Pons (tissue), 1 donor: ENCODE measurements at places on chromosomes 5 and 9.

DNA sequence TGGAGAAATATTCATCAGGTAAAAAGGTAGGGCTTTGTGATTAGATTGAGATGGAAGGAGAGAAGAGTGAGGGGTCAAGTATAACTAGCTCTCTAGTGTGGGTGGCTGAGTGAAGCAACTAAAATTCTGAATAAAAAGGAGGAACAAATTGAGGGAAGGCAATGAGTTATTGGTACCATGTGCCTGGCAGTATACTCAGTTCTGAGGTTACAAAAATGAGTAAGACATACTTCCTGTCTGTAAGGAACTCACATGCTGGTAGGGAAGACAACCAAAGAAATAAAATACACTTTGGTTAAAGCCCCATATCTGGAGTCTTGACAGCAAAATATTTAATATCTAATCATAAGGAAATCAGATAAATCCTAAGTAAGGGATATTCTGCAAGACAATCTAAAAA is 476.8 kb upstream of the C9orf72 start:
- no peak for DNase-seq

GRCh38 chr5:168879929-168880328 is 300.8 kb upstream of the PANK3 start:
- DNase-seq = peak; percentile 31

DNA sequence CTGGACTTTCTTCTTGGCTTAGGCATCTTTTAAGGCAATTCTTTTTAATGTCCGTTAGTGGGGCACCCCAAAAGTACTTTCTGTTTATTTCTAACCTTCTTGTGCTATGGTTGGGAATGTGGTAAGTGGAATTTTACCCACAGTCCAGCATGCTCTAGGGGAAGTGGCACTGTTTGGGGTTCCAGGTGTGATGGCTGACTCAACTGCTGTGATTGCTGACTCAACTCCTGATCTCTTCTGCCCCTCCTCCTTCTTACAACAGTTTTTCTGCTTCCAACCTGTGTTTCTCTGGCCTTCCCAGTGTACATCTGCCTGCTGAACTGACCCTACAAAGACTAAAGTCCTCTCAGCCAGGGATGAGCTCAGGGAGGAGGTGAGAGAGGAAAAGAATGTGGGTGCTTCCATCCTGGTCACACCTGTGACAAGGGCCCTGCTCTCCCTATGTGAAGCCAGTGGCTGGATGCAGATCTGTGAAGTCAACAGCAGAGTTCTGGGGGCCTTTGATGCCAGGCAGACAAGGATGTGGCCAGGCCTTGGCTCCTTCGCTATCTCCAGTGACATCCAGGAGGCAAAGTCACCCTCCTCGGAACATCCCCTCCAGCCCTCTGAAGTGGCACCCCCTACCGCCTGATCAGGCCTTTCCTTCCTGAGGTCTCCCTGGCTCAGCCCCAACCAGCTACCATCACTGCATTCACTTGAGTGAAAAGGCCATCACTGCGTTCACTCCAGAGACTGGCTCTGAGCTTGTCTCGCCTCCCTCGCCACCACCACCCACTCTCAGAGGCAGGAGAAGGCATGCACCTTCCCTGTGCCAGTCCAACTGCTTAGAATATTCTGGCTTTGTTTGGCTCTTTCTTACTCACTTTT is 72.2 kb downstream of the C5orf15 start:
- DNase-seq = no peak

DNA sequence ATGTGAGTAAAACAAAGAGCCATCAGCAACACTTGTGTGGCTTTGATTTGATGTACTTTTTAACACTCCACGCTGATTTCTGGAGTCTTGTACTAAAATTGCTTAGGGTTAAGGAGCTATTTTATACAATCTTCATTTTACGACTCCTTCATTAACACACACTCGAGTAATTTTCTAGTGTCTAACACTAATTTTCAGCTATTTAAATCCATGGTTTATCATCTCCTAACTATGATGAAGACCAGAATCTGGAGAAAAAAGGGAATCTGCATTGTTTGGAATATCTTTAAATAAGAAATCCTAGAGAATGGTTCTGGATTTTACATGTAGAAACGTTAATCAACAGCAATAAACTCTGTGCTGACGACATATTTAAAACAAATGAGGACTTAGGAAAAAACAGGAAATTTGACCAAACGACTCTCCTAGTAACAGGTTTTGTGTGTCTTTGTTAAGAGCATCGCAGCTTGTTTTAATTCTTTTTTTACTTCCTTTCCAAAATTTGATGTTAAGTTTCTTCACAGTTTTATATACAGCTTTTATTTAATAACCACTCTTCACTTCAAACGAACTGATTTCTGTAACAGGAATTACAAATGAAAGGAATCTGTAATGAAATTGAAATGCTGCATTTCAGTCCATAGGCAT is 138.5 kb downstream of the AOPEP start:
- peak; percentile 47 for DNase-seq

DNA sequence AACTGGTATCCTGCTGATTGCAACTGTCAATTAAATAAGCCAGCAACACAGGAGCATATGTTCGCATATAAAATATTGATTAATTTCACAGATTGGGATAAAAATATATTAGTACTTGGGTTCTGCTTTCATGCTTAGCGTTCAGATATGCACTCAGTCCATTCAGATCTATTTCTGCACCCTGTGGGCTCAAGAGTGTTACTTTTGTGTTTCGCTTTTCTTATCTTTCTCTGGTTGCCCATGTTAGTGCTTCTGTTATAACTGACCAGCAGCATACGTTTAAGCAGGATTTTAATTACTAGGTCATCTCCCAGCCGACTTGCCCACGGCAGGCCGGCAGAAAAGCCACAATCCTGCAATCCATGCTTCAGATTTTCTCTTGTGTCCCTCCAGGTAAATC is 289.1 kb downstream of the EBF1 start:
- no peak for DNase-seq

DNA sequence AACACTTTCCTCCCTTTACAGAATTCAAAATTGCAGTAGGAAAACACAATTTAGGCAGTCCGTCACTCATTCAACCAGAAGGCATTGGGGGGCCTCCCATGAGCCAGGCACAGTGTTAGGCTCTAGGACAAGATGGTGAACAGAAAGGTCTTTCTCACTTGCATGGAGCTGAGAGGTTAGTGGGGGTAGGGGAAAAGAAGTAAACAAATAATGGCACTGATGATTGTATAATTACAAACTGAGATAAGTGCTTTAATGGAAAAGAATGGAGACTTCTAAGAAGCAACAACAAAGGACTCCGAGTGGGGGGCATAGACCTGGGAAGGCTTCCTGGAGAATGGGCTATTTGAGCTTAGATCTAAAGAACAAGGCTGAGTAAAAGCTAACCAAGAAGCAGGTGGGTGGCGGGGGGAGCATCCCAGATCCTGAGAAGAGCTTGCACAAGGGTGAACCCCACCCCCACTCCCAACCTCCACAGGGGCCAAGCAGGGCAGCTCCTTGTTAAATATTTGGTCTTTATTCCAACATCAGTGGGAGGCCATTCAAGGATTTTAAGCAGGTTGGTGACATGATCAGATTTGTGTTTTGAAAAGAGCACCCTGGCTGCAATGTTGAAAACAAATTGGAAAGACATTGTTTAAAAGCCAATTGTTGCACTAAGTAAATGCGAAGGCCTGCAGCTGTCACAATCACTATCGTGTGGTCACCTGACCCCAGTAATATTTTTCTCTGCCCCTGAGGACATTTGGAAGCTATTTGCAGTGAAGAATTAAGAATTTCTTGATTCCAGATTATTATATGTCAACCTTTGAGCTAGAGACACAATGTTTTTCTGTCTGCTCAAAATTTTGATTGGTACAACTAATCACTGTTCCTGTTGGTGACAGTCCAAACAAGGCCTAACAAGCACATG is 73.9 kb upstream of the EFNA5 start:
- DNase-seq = no peak

- DNase-seq = no peak
Observed at GRCh38 chr9:87263291-87263690, 234.4 kb upstream of the DAPK1 start.

DNA sequence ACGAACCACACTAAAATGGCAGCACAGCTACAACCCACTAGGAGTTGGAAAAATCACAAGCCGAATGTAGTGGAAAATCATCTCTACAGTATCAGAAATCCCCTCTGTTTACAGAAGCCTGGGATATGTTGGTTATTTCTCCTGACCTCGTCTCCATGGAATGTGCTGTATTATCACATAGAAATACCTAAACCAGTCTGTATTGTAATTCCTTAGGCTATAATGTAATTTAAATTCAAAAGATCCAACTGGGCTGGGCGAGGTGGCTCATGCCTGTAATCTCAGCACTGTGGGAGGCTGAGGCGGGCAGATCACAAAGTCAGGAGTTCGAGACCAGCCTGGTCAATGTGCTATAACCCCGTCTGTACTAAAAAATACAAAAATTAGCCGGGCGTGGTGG is 244.8 kb upstream of the MPDZ start:
- DNase-seq = no peak

DNA sequence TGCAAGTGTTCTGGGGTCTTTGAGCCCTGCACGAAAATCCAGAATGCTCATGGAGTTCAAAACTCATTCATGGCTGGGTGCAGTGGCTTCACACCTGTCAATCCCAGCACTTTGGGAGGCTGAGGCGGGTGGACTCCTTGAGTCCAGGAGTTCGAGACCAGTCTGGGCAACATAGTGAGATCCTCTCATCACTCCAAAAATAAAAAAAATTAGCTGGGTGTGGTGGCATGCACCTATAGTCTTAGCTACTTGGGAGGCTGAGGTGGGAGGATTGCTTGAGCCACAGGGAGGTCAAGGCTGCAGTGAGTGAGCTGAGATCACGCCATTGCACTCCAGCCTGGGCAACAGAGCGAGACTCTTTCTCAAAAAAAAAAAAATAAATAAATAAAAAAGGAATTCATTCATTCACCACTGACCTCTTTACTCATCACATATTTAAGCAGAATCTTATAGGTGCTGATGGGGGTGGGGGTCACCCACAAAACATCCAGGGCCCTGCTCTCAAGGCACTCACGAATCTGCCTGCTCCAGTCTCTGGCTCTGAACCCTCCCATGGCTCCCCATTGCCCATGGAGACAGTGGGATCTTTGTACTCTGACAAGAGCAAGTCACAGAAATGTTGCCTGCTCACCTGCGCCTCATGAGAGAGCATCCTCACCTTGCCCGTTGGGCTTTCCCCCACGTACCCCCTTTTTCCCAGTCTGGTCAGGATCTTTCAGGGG is 76.7 kb upstream of the IER5L start:
- no peak for DNase-seq

- DNase-seq = no peak
Observed at GRCh38 chr5:89450149-89450538, 567.2 kb upstream of the MEF2C start.

- DNase-seq = no peak
Observed at GRCh38 chr9:92711844-92712243, 41.9 kb upstream of the IPPK start.

GRCh38 chr5:138460032-138460693 is 5.1 kb upstream of the EGR1 start:
- no peak for DNase-seq

DNA sequence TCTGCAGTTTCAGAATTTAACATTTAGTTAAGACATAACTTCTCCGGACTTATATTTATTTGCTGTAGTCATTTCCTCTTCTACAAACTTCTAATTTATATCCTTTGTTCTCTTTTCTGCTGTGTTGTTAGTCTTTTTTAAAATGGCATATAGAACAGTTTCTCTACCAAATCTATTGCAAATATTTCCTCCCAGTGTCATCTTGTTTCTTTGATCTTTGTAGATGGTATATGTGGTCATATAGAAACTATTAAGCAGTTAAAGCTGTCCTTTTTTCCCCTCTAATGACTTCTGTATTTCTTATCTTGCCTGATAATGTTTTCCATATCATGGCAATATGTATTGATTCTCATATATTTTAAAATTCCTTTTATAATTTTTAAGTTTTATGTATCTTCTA is 264.5 kb downstream of the MCTP1 start:
- no peak for DNase-seq
